ENCODE measurements at places on chromosomes 7 and 10.

GRCh38 chr7:116197360-116197759 is 13.0 kb upstream of the TES start:
- no peak for DNase-seq

- DNase-seq: no peak
Measured at GRCh38 chr7:1262441-1262840, 29.8 kb downstream of the UNCX start.

GRCh38 chr7:138584283-138584682 is 116.9 kb downstream of the SVOPL start:
- no peak for DNase-seq

DNA sequence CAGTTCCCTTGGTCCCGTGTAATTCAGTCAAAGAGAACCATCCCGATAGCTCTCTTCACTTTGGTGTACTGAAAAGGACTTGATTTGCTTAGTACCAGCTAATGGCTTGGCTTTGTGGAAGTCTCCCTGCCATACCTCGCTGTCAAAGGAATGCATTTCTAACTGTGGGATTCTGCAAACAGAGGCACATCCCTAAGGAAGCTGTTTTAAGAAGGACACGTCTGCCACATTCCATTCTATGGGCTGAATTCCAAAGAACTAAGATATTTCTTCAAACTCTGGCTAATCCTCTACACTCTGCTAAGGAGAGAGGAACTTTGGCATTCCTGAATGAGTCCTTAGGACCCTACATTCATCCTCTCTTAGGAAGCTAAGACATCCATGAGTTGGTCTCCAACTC is 327.9 kb downstream of the SFMBT2 start:
- no peak for DNase-seq

- DNase-seq: no peak
Measured at GRCh38 chr10:52106899-52107298, 207.2 kb upstream of the DKK1 start.

DNA sequence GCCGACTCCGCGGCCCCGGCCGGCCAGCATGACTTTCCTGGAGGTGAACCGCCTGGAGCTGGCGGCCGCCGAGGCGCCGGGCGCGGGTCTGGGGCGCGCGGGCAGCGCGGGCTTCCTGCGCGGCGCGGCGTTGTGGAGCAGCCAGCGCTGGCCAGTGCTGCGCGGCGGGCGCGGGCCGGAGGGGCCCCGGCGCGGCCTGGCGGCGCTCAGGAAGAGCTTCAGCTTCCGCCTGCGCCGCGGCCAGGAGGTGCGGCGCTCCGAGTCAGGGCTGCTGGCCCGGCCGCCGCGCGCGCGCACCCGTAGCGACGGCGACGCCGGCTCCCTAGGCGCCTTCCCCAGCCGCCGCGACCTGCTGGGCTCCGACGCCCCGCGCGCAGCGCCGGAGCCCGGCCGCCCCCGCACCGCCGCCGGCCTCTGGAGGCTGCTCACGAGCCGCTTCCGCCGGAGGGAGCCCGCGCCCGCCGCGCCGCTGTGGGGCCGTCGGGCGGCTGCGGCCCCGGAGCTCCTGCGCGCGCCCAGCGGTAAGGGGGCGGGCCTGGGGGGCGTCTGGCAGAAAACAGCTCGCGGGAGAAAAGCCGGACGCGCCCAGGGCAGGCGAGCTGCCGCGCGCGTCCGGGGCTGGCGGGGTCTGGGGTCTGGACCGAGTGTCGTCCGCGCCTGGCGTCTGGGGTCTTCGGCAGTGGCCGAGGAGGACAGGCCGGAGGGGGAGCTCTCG is 29.0 kb downstream of the AGAP3 start:
- DNase-seq: peak; percentile 71

Measured in GM12891 (cell line).